Left kidney (tissue), 8 donors: ENCODE measurements at places on chromosomes 2 and 18.

- no peak for DNase-seq
Observed at GRCh38 chr18:72444111-72444797, 99.9 kb downstream of the CBLN2 start.

GRCh38 chr2:234952270-234953115 is 676 bp downstream of the SH3BP4 start:
- no peak for DNase-seq

DNA sequence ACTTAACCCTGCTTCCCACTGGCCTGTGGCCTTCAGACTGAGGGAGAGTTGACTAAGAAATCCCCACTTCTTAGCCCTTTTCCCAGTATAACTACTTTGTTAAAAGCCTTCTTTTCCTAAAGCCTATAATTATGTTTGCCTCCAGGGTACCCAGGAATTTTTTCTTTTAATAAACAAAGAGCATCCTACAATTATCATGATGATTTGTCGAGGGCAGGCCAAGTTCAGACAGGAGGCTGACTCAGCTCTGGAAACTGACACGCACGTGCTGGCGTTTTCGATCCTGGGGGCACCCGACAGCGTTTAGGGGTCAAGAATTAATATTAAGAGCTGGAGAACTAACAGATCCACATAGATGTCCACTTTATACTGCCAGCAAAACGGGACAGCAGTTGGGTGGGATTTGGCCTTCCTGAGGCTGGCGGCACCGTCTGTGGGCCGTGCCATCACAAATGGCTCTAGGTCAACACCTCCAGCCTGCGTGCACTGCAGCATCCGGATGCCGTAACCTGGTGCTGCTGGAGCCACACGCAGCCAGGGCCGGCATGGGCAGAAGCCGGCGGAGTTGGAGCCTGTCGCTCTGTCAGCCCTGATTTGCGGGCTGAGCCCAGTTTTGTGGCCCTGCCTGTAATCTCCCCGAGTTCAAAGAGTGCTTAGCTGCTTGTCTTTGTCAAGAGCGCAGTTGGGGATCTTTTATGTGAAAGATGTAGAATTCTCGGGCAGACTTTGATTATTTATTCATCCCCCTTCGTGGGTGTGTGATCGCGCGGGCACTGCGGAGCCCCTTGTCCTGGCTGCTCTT is 191.0 kb downstream of the GLI2 start:
- no peak for DNase-seq

DNA sequence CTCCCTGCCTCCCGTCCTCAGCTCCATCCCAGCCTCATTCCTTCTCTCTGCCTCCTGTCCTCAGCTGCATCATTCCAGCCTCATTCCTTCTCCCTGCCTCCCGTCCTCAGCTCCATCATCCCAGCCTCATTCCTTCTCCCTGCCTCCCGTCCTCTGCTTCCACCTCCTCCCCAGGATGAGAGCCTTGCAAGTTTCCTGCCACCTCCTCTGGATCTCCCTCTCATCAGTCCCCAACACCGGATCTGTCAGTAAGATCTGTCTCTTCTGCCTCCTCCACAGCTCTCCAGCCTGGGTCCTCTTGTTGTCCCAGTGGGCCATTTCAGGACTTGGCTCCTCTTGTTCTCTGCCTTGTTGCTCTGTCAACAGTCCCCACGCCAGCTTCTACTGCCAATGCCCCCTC is 130.9 kb downstream of the NDUFA10 start:
- no peak for DNase-seq

DNA sequence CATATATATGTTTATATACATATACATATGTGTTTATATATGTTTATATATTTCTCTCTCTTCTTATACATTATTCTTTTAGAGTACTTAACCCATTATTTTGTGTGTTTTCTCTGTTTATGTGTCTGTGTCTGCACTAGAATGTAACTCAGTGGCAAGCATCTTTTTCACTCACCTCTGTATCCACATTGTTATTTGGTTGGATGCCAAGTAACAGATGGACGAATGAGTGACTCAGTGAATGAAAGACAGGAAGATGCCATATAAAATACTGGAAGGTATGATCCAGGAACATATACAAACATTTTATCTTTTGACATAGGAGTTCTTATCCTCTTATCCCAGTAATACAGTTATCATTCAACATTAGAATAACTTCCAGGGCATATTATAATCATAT is 684.8 kb downstream of the RNF144A start:
- no peak for DNase-seq

- DNase-seq = no peak
Observed at GRCh38 chr2:98043101-98043500, 43.9 kb upstream of the VWA3B start.

DNA sequence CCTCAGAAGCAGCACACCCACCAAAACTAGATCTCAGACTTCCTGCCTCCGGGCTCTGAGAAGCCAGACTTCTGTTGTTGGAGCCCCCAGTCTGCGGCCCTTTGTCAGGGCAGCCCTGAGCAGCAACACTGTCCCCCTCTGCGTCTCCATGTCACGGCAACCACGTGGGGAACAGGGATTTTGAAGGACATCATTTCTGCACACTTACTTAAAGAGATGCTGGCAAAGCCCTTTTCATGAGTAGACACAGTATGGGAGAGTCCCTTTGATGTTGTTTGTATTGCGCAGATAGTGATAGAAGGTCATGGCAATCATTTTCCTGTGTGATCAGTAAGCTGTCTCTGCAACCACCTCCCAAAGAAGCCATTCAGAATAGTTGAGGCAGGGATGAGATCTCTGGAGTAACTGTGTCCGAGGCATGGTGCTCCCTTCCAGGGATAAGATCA is 69.1 kb upstream of the ID2 start:
- DNase-seq = no peak

- DNase-seq = no peak
Observed at GRCh38 chr2:51695531-51695930, 663.6 kb upstream of the NRXN1 start.

DNA sequence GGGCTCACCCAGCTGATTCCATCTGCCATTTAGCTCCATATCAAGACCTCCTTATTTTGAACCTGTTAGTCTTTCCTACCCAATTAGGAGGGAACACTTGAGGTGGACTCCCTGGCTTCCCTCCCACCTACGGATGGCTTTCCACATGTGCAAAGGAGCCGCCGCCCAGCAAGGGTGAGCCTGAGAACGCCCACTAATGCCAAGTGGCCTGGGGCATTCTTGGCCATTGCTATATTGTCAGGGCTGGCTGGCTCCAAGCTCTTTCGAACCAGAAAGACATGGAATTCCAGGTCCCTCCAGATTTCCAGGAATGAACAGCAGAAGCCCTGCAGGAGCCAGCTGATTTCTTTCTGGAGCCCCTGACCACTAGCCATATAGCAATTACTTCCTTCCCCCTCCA is 196.2 kb downstream of the SMAD7 start:
- DNase-seq = no peak

GRCh38 chr2:143261986-143262385 is 132.8 kb downstream of the ARHGAP15 start:
- DNase-seq = no peak

DNA sequence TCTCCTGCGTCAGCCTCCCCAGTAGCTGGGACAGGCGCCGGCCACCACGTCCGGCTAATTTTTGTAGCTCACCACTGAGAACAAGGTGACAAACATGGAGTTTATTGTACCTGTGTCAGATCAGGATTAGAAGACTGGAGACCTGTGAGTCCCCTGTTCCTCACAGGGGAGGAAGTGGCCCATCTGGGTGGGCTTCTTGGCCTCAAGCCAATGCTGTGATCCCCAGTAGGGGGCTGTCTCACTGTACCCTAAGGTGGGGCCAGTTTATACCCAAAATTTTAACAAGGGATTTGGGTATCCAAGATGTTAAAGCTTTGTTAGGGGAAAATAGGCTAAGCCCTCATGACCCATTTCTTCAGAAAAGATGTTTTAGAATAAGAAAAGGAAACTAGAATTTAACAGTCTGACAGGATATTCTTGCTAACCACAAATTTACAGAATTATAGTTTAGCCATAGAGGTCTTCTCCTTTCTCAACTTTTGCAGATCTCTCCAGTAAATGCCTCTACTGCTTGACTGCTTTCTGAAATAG is 16.3 kb downstream of the PCBP1 start:
- DNase-seq = no peak

- no peak for DNase-seq
Observed at GRCh38 chr2:54918647-54919280, 131.5 kb downstream of the RTN4 start.

- no peak for DNase-seq
Observed at GRCh38 chr2:181970160-181970794, 15.4 kb upstream of the PPP1R1C start.

DNA sequence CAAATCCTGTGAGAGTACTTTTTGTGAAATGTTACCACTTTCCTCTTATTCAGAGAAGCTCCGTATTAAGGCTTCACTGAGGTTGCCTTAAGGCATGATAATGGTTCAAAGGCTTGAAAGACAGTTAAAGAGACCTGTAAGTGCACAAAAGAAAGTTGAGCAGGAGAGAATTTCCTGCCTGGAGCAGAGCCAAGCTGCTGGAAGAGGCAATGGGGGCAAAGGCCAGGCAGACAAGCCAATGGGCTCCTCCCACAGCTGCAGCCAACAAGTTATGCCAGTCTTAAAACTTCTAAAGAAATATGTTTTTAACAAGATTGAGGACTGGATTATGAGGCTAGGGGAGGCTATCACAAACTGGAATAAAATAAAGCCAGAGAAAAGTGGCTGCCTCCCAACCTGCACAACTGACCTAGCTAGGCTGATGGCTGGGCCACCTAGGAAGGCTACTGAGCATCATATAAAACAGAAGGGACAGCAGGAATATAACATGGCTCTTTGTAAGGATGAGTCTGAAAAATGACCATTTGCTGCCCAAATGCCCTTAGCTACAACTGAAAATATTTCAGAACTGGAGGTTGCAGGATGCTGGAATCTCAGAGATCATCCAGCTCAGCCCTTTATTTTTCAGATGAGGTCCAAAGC is 2.1 kb downstream of the IL1B start:
- peak; percentile 25 for DNase-seq

DNA sequence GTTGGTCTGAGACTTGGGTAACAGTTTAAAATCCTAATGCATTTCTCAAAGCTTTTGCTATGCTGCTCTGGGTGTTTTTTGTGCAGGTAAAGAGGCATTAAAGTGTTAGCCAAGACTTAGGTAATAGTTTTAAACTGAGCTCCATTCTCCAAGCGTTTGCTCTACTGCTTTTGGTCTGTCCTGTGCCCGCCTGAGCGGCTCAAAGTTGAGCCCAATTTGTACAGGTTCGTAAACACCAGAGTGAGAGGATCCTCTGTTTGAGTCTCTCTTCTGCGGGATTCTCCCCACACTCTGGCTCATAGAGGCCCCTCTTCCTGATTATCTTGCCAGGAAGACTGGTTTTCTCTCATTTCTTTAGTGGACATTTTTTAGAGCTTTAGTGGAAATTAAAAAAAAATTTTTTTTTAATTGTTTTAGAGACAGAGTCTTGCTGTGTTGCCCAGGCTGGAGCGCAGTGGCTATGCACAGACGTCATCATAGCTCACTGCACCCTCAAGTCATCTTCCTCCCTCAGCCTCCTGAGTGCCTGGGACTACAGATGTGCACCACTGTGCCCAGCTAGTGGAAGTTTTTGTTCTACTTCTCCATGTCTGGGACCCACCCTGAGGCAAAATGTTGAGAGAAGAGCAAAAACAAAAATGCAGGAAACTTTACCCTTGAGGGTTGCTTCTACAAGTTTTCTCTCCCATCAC is 16.6 kb downstream of the CCDC138 start:
- DNase-seq = no peak

DNA sequence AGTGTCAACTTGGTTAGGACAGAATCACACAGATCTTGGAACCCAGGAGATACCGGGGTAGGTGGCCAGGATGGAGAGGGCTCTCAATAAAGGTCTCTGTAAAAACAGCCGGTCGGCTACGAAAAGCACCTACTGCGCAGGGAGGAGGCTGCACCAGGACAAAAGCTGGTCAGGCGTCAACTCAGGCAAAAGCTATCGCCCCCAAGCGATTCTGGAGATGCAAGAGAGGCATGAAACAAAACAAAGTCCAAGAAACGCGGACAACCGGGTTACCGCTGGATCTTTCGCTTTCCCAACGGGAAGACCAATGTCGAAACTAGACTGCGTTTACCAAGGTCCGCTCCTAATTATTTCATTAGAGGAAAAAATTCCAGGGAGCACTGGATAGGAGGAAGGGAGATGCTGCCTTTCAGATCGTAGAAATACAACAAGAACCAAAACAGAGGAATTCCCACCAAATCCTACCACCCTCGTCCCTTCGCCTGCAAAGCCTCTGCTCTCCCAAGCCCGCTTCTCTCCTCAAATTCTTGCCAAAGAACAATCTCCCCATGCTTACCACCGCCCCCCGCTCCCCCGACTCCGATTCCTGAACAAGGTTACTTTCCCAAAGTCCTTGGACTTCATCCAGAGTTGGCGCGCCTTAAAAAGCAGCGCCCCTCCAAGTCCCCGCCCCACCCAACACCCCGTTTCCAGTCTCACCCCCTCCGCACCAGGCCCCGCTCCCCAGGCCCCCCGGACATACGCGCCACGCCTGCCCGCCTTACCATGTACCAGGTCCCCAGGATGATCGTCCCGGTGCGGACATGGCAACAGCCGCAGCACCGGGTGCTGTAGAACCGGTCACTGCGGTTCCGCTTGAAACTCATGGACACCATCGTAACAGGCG is 539 bp downstream of the LAPTM4A start:
- DNase-seq = peak; percentile 68

GRCh38 chr18:62715759-62716615 is 646 bp downstream of the PHLPP1 start:
- DNase-seq = peak; percentile 34

- no peak for DNase-seq
Observed at GRCh38 chr18:42048158-42048557, 93.1 kb downstream of the PIK3C3 start.

- no peak for DNase-seq
Observed at GRCh38 chr2:223560749-223561435, 41.3 kb downstream of the SCG2 start.

GRCh38 chr2:158965107-158965506 is 3.3 kb upstream of the TANC1 start:
- no peak for DNase-seq

DNA sequence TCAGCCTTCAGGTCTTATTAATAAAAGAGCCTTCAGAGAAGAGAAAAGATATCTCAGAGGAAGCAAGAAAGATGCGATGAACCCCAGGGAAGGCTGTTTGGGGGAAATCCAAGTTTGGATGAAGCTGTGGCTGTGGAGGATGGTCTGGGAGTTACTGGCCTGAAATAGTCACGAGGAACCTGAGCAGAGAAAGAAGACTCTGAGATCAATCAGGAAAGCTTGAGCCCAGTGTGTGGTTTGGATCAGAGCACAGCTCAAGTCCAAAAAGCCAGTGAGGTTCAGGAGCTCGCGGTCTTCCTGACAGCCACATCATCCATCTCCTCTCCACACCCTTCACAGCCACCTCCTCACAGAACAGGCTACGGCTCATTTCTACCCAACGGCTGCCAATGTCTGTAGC is 87.4 kb upstream of the SERPINE2 start:
- no peak for DNase-seq

- no peak for DNase-seq
Observed at GRCh38 chr18:69697689-69698088, 250.0 kb downstream of the CD226 start.

- no peak for DNase-seq
Observed at GRCh38 chr18:48600456-48601090, 61.7 kb downstream of the CTIF start.
